ENCODE measurements at places on chromosomes 2 and 18.

GRCh38 chr2:121220995-121221394 lies 64.0 kb downstream of the TFCP2L1 start:
- DNase-seq = no peak

DNA sequence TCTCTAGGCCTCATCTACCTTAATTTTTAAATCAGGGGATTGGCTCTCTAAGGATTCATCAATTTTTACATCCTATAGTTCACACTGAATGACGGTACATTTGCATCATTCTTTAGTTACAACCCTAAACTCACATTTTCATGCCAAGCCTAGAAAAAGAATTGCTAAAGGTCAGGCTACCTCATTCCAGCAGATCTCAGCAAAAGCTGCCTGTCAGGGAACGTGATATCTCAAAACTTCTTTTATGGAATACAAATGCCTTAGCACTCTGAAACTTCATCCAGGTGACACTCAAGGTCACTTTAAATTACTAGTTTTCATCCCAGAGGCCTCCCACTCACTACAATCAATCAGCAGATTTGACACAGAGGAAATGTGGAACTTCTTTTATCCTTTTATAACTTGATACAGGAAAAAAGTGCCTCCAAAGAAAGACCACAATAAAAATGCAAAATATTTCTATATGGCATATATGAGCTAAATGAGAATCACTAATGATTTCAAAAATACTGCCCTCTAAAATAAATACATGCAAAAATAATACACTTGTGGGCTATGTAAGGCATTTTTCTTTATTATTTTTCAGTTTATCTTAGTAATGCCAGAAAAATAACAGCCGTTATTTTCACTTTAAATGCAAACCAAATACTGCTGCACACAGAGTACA lies 91.5 kb downstream of the ARHGEF33 start:
- DNase-seq = no peak

- no peak for DNase-seq
These were observed 1989.9 kb upstream of the CELF4 start for GRCh38 chr18:39555496-39555895.

DNA sequence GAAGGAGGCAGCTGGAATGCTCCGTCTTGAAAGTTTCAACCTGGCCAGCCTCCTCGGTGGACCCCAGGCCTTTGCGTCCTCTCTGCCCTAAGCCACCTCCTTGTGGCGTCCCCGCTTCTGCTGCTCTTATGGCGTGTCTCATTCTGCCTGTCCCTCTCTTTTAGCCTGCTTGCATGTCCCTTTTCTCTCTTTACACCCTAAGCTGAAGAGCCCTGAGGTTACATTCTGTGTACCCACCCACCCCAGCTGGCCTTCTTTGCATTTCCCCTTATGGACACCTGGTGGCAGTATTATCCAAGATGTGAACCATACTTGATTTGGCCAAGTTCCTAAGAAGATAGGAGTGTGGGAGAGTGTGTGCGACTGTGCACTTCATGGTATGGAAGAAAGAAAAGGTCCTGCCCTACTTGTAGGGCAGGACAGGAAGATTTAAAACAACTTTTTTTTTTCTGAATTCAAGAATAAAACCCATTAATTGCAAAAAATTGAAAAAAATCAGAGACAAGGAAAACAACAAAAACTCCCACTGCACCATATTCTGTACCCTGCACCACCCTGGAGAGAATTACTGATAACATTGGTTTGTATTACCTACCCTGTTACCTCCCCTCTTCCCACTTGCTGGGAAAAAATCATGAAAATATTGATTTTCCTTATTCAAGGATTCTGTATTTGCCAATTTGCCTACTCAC lies 77.4 kb downstream of the DYSF start:
- no peak for DNase-seq

GRCh38 chr18:27400001-27400400 lies 214.9 kb upstream of the CHST9 start:
- no peak for DNase-seq

DNA sequence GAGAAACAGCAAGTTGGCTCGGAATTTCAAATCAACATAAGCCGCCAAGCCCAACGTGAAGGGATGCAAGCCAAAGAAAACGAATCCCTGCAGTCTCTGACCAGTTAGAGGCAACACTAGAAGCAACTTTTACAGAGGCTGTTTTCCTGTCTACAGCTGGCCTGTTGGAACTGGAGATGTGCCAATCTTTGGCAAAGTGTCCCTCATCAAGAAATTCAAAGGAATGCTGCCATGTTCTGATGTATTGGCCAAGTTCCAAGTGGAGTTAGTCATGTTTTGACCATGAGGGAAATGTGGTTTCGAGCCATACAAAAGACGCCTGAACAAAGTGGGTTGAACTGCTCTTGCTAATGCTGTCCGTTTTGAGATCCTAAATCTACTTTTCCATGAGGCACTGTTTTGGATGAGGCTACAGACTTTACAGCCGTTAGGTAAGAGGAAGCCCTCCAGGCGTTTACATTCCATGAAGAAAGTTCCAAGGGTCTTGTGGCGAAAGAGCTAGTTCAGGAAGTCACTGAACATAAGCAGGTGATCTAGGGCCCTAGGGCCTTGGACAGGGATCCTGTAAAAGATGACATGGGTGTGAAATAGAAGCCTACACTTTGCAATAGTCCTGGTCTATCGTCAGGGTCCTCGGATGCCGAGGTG lies 140.7 kb upstream of the PXDN start:
- DNase-seq = no peak

DNA sequence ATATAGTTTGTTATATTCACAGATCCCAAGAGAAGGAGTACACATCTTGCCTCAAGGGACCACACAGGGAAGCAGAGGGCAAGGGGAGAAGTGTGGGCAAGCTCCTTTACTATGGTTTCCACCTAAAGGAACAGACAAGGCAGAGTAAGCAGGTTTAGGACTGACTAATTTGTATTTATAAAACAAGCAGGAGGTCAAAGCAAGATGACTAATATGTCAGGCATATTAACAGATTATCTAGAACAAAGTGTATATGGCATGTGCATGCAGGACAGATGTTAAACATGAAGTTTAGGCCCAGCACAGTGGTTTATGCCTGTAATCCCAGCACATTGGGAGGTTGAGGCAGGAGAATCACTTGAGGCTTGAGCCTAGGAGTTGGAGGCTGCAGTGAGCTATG lies 3.7 kb upstream of the LRP2 start:
- DNase-seq = no peak

DNA sequence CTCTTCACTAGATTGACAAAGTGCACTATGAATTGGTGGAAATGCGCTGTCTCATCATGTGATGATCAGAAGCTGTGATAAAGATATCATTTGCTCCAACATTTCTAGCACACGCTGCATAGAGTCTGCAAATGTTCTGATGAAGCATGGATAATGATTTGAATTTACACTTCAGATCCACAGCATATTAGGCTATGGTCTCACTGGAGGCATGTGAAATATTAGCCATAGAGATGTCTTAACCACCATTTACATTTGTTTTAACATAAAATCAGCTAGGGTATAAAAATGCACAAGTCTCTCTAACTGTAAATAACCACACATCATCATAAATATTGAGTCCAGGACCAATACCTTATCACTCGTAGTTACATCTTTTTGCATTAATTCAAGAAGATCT lies 616.5 kb downstream of the NRXN1 start:
- no peak for DNase-seq
